T47D (cell line): ENCODE measurements at places on chromosomes 4 and X.

DNA sequence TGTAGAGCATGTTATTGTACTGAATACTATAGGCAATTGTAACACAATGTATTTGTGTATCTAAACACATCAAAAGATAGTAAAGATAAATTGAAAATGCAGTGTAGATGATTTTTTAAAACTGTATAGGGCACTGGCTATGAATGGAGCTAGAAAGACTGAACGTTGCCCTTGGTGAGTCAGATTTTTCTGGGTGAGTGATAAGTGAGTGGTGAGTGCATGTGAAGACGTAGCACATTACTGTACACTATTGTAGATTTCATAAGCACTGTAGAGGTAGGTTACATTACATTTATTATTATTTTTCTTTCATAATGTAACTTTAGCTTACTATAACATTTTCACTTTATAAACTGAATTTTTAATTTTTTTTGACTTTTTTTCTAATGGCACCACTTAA is 1491.6 kb downstream of the TECRL start:
- no peak for DNase-seq

GRCh38 chr4:139814323-139815015 is 148.8 kb downstream of the MGST2 start:
- no peak for DNase-seq

- DNase-seq = no peak
Observed at GRCh38 chr4:140996766-140997165, 136.5 kb downstream of the RNF150 start.

- DNase-seq = peak; percentile 0
Observed at GRCh38 chr4:97987019-97987648, 156.1 kb downstream of the STPG2 start.

DNA sequence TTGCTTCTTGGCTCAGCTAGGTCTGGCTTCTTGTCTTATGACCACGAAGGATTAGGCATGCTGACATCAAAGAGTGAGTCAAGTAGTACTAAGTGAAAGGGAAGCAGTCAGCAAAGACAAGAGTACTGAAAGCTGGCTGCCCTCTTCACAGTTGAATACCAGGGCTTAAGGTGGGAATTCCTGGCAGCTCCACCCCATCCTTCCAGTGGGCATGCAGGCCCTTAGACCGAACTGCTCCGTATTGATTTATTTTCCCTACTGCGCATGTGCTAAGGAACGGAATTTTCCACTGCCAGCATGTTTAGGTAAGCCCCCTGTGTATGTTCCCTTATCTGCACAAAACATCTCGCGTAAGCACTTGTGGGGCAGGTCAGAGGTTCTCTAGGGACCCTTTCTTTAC is 2320.1 kb downstream of the ARAP2 start:
- DNase-seq = no peak
